AG09319 (cell line): ENCODE measurements at places on chromosomes 3 and 15.

GRCh38 chr15:39587096-39587721, 6.3 kb downstream of the THBS1 start:
- peak; percentile 63 for DNase-seq

- no peak for DNase-seq
These were observed 6.3 kb downstream of the ANPEP start for GRCh38 chr15:89808160-89808870.

- DNase-seq: no peak
These were observed 163.7 kb downstream of the PGPEP1L start for GRCh38 chr15:98843844-98844243.

DNA sequence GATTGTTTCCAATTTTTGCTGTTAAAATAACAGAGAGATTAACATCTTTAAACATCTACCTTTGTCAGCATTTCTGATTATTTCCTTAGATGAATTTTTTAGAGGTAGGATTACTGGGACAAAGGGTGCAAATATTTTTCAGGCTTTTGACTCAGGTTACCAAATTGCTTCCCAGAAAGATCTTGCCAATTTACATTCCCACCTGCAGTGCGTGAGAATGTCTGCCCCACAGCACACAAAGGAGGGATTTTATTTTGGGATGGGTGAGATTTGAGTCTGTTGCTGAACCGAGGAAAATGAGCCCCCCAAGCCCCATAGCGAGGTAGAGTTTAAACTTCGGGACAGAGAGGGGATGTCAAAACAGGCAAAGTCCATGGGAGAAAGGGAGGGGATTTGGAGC, 25.9 kb upstream of the RNU6-1 start:
- no peak for DNase-seq

DNA sequence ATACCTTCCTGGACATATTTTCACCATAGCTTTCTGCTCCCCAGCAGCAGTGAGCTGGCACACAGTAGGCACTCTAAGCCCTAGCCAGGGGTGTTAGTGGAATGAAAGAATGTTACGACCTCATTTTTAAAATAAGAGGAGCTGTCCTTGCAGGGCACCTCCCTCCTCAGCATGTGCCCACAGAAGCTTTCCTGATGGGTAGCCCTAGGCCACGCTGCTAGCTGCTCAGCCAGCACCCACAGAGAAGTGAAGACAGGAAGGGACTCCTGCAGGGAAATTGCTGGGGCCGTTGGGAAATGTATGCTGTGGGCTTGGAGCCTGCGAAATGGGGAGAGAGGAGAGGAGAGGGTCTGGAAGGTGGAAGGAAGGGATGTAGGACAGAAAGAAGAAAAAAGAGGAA, 87.3 kb upstream of the ANKRD34C start:
- no peak for DNase-seq

- no peak for DNase-seq
These were observed 67.6 kb downstream of the ABTB1 start for GRCh38 chr3:127740136-127740915.

- DNase-seq: no peak
These were observed 107.5 kb upstream of the GALNT15 start for GRCh38 chr3:16066975-16067374.

- no peak for DNase-seq
These were observed 656.6 kb upstream of the NAALADL2 start for GRCh38 chr3:174202561-174202960.

GRCh38 chr3:106386050-106386449, 517.2 kb upstream of the CBLB start:
- DNase-seq: no peak

GRCh38 chr15:78928616-78929093, 16.2 kb downstream of the CTSH start:
- no peak for DNase-seq

- DNase-seq: no peak
These were observed 40.7 kb downstream of the ATP2C1 start for GRCh38 chr3:130934442-130935089.

DNA sequence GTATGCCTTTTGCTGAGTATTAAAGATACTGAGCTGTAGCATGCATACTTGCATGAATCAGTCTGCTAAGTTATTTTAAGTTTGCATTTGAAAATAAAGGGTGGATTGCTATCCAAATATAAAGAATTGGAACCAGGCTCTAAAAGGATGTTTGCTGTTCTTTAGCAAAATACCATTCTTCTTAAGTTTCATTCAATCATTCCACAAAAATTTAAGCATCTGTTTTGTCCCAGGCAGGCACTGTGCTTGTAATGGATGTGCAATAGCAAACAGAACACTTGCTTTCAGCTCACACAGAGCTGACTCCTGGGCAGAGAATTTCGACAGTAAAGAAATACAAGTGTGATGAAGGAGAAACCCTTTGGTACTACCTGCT, 151.1 kb downstream of the PGPEP1L start:
- peak; percentile 84 for DNase-seq

- no peak for DNase-seq
These were observed 44.7 kb downstream of the GTPBP8 start for GRCh38 chr3:113035387-113035982.

DNA sequence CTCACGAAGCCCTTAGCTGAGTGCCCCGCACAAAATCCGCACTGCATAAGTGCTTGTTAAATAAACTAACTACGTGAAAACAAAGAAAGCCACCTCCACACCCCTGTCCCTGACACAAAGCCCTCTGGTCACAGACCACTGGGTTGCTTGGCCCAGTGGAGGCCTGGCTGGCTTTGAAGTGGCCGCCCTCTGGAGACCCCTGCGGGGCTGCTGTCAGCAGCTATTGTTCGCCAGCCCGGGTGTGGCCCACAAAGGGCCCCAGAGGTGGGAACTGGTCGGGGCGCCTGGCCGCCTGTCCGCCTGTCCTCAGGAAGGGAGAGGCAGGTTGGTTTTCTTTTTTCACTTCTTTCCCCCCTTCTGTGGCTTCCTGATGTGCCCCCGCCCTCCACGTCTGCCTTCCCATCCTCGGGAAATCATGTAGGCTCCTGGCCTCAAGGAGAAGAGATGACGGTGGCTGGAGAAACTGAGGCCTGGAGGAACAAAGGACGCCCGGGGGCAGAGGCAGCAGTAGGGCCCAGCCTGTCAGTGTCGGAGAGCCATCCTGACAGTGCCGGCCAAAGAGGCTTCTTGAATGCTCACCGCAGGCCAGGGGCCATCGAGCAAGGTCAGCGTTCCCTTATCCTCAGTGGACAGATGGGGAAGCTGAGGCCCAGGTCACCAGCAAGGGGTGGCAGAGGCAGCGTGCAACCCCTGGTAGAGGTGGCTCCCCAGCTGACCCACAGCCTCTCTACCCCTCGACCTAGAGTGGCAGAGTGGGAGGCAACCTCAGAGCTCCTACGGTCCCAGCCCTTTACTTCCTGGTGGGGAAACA, 61.1 kb downstream of the SLC6A6 start:
- DNase-seq: no peak

DNA sequence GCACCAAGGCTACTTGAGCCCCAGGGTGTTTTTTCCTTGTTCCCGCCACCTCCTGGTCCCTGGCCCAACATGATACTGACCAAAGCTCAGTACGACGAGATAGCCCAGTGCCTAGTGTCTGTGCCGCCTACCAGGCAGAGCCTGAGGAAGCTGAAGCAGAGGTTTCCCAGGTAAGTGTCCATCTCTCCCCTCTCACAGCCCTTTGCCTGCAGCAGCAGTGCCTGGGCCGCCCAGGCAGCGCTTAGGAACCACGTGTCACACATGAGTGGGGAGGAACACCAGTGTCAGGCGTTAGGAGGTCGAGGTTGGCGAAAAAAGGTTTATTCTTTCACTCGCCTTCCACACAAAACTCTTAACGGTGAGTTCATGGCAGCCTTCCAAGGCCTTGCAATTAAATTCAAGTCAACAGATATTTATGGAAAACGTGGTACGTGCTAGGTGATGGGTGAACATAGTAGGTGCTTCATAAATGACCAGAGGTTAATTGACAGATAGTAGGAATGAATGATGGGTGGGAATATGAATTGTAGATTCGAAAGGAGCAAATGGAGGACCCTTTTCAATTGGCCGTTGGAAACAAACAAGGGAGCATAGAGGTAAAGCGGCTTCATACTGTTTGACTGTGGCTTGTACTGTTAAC, 486 bp downstream of the CDIN1 start:
- DNase-seq: no peak

GRCh38 chr15:48546296-48546695, 99.2 kb downstream of the FBN1 start:
- no peak for DNase-seq
